ENCODE measurements at places on chromosomes 12 and 14. TPM values are rescaled to one million over a fixed set of nuclear protein-coding genes. Genes with fewer than 3 reads are reported as not detected.

Gene C12orf60
- 1.2 TPM for total RNA-seq

Gene KERA
- total RNA-seq = not detected

Gene LALBA
- not detected for total RNA-seq

Gene SLC10A1
- not detected for total RNA-seq

Gene KLRD1
- 0.20 TPM for total RNA-seq

Gene TOMM20L
- not detected for total RNA-seq

Gene PLEK2
- total RNA-seq = 5.9 TPM

Gene EDDM3A
- not detected for total RNA-seq

Gene DNAI7
- not detected for total RNA-seq

Gene ADGRD1
- 0.20 TPM for total RNA-seq

Gene PLD4
- under 0.01 TPM for total RNA-seq

Gene ESYT1
- 326 TPM for total RNA-seq

Gene FBLN5
- total RNA-seq = 0.87 TPM

Gene TAS2R50
- total RNA-seq = 1.2 TPM

Gene CSRP2
- 15.1 TPM for total RNA-seq

Gene SCNN1A
- 0.22 TPM for total RNA-seq

DNA sequence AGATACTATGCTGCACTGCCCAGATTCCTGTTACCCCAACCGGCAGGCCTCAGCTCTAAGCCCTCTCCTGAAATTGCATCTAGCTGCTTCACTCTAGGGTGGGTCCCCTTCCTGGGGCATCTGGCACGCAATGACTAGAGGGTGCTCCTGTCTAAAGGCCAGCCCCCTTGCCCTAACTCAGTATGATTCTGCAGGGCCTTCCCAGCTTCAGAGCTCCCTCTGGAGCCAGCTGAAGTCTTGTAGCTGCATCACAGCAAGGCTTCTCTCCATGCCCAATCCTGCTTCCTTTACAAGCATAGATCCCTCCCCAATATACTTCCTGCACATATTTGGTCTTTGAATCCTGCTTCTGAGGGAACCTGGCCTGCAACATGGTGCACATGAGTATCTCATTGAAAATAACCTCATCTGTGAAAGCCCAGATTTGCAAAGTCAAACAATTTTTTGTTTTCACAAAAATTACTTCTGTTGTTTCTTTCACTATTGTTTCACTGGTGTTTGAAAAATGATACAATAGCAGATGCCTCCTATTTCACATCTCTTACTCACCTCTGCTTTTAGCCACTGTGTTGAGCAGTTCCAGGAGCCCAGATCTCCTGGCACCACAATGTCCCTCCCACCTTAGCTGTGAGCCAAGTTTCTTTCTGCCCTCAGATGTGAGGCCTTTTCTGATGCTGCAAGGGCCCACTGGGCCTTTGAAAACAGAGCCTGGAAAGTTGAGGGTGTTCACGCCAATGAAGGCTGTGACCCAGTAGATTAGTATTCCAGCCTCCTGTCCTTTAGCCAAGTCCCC is 169.5 kb upstream of the EGLN3 start:
- DNase-seq = no peak

- peak; percentile 7 for DNase-seq
Observed at GRCh38 chr12:78406828-78407227, 457.7 kb upstream of the SYT1 start.

DNA sequence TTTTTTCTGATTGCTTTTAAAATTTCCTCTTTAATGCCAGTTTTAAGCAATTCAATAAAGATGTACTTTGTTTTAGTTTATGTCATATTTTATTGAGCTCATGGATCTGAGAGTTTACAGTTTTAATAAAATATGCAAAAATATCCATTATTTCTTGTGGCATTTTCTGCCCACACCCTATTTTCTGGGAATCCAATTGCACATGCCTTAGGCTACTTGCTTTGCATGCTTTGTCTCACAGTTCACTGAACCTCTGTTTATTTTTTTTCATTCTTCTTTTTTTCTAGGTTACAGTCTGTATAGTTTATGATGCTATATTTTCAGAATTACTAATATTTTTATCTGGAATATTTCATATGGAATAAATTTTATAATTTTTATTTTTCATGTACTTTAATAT is 1258.0 kb downstream of the FSCB start:
- no peak for DNase-seq

GRCh38 chr12:12333407-12334366 is 16.4 kb downstream of the MANSC1 start:
- DNase-seq = peak; percentile 64

- DNase-seq = no peak
Observed at GRCh38 chr12:56224954-56225353, 812 bp downstream of the NABP2 start.

GRCh38 chr14:99001241-99001640 is 270.8 kb downstream of the BCL11B start:
- no peak for DNase-seq

GRCh38 chr12:88052686-88053085 is 23.5 kb upstream of the C12orf50 start:
- DNase-seq = peak; percentile 63

DNA sequence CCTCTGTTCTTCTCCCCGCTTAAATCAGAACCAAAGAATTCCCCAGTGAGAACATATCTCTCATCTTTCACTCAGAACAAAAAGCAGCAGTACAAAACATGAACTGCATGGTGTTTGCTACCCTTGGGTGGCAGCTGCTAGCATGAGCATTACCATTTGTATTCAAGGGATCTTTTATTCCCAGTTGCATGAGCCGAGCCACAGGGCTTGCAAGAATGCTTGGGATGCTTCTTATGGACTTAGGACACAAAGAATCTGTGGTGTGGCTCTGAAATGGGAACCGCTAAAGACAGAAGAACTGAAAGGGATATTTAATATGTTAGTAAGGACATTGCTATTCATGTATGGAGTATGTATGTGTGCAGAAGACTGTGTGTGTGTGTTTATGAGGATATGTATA is 190.6 kb downstream of the TMX1 start:
- DNase-seq = no peak

- no peak for DNase-seq
Observed at GRCh38 chr14:91750634-91751198, 18.8 kb upstream of the CATSPERB start.

- DNase-seq = no peak
Observed at GRCh38 chr14:54216827-54217226, 180.0 kb upstream of the CDKN3 start.

GRCh38 chr14:89504602-89505313 is 87.7 kb upstream of the FOXN3 start:
- DNase-seq = peak; percentile 18

DNA sequence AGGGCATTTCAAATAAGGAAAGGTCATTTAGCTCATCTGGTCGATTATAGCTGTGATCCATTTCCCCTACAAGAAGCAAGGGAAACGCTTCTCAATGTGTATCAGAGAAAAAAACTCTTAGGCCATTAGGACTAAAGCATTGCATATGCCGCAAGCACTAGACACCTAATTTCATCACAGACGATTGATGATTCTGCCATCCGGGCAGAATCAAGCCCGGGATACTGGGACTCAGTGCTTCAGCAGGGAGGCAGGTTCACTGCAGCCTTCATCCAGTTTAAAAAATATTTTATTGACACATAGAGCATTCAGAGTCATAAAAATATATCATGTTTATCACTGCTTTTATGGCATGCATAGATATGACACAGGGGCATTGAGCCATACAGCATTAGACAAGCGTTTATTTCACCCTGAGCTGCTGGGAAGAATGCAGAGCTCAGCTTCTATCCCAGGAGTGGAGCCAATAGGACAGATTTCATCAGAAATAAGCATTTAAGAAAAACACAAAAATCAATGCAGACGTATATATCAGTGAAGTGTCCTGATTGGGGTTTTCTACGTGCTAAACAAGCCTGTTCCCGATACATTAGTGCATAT is 806.9 kb downstream of the GALC start:
- DNase-seq = no peak

GRCh38 chr12:82757059-82757458 is 70.4 kb downstream of the TMTC2 start:
- no peak for DNase-seq

- DNase-seq = no peak
Observed at GRCh38 chr12:5348491-5348890, 83.4 kb upstream of the NTF3 start.

GRCh38 chr12:110766311-110767154 is 23.8 kb upstream of the PPP1CC start:
- no peak for DNase-seq

- no peak for DNase-seq
Observed at GRCh38 chr12:77372026-77372425, 306.7 kb upstream of the E2F7 start.

DNA sequence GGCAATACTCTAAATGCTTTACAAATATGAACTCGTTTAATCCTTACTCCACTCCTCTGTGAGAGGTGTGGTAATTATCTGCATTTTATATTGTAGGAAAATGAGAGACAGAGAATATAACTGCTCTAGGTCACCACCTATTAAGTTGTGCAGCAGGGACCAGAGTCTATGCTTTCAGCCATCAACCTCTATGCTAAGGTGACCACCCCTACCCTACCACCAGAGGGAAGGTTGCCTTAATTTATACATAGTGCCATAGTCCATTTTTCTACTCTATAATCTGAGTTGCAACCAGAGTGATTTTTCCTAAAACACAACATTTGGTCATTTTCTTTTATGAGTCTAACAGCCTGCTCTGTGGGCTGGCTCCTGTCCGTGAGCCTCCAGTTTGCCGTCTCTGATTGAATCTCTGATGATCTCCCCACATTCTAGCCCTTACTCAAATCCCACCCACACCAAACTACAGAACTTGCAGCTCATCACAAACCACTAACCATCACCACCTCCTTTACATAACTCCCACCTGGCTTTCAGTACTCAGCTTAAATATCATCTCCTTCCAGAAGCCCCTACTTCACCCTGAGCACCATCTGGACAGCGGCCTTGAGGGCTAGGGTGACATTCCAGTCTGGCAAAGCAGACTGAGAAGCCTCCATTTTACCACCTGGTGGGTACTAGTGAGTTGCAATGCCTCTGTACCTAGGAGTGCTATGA is 126.6 kb downstream of the PPM1H start:
- DNase-seq = no peak

GRCh38 chr12:92403210-92404175 is 257.8 kb upstream of the BTG1 start:
- DNase-seq = no peak

DNA sequence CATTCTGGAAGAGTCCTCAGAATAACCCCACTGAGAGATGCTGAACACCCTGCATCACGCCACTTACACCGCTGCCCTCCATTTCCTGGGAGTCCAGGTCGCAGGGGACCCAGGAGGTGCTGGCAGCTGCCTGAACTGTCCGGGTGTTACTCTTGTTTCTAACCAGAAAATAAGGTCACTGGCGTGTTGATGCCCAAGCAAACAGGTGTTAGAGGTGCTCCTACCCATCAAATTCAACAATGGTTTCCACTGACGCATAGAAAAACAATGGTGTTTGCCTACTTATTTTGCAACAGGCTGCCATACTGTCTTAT is 23.8 kb downstream of the PITPNM2 start:
- no peak for DNase-seq

DNA sequence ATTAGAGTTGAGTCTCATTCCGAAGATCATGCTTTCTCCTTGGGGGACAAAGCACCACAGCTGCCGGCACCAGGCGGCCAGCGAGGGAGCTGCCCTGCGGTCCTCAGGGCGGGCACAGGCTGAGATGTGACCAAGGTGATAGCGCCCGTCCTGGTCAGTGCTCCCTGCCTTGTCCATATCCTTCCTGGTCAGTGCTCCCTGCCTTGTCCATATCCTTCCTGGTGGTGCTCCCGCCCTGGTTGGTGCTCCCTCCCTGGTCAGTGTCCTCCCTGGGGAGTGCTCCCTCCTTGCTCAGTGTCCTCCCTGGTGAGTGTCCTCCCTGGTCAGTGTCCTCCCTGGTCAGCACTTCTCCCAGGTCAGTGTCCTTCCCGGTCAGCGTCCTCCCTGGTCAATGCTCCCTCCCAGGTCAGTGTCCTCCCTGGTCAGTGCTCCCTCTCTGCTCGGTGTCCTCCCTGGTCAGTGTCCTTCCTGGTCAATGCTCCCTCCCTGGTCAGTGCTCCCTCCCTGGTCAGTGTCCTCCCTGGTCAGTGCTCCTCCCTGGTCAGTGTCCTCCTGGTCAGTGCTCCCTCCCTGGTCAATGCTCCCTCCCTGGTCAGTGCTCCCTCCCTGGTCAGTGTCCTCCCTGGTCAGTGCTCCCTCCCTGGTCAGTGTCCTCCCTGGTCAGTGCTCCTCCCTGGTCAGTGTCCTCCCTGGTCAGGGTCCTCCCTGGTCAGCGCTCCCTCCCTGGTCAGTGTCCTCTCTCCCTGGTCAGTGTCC is 92.2 kb downstream of the ADGRD1 start:
- no peak for DNase-seq

DNA sequence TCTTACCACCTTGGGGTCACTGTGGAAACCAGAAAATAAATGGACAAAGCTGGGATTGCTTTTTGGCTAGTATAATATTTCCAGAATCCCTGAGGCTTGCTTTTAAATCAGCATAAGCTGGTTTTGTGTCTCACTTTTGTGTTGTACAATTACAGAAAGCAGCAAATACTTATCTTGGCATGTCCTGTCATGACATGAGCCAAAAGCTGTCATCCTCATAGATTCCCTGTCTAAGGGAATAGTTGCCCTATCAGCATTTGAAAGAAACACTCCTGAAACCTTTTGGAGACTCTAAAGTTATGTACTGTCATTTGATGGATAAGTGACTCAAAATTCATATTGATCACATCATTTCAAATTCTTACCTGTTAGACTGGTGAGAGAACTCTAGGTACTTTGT is 987.2 kb downstream of the NRXN3 start:
- DNase-seq = no peak

DNA sequence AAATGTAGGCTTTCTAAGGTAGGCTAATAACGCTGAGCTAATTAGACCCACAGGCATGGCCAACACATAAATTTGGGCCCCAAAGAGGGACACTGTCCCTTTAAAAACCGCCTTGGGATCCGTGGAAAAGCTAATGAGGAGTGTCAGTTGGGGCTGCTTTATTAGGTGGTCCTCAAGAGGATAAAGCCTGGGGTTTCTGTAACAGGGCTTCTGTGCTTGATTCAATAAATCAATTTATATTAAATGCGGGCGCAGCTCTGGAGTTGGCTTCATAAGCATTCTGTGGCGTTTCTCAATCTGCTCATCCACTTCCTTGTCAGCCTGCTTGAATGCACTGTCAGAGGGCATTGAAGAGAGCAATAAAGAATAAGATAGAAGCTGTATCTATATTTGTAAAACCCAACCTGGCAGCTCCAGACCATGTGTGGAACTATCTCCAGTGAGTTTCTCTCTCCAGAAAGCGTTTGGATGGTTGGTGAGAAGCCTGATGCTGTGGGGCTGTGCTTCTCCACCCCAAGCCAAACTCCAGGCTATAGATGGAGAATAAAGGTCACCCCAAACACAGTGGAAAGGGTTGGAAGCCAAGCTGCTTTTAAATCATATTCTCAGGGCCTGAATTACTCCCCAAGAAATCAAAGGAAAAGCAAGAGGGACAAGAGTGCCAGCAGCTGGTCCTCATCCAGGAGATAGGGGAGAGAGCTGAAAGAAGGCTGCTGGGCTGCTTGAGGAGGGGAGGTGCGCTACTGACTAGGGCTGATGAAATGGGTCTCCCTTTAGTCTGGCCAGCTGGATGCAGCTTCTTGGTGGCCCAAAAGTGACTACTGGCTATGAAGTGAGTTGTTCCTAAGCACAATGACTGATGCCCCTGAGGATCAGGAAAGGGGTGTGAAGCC is 222.0 kb downstream of the PPM1H start:
- no peak for DNase-seq

Data from lung microvascular endothelial cell (primary cell).